NCI-H226 (cell line): ENCODE measurements at places on chromosomes 2 and 18.

DNA sequence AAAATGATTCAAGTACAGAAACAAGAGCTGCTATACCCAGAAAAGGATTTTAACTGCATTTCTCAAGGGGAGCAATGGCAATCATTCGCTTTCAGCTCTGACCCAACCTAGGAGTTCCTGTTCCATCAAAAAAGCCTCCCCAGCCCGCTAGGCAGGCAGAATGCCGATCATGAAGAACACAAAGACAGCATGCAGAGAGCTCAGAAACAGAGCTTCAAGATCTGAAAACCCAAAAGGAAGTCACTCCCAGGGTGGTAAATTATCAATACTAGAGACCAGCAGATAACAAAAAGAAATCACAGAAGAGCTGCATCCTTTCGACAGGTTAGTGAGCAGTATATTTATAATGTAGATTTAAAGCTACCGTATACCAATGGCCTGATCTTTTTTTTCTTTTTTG, 84.8 kb upstream of the CRIM1 start:
- no peak for DNase-seq

- no peak for DNase-seq
Measured at GRCh38 chr2:77746780-77747179, 224.6 kb upstream of the LRRTM4 start.

GRCh38 chr2:12982149-12982584, 265.4 kb downstream of the TRIB2 start:
- DNase-seq, result no peak

DNA sequence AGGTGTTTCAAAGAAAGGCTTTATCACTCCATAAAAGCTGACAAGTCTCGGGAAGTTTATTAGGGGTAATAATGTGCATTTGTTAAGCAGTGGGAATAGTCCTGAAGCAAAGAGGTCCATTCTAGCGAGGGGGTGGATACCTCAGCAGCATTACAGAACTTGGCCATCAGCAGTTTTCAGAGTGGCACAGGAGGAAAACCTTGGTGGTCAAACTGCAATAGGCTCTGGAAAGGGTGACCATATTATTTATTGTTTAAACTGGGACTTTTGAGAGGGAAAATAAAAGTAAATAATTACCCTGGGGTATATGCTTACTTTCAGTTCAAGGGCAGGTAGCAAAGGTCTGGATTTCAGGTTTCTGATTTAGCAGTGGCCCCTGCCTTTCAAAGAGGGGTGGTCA, 115.5 kb upstream of the KLHL14 start:
- no peak for DNase-seq

DNA sequence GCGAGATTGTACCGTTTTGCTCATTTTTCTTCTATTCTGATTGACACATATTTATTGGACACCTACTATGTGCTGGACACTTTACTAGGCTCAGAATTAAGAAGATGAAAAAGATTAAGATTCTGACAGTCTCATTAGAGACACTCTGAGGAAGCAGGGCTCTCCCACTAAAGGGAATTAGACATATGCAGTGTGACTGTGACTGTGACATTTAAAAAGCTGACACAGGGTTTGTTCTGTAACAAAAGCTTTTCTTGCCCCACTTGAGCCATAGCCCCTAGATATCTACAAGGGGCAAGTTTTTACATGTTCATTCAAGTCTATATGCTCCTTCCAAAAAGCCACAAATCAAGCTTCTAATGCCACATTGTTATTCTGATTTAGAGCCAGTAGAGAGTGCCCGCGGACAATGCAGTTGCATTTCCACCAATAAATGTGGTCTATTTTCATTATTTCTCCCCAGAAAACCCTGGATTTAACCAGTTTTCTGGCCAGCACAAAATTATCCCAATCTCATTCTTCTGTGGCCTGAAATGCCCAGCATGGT, 9.8 kb downstream of the ARHGAP25 start:
- no peak for DNase-seq
